EH (cell line): ENCODE measurements at places on chromosomes 5 and 9.

DNA sequence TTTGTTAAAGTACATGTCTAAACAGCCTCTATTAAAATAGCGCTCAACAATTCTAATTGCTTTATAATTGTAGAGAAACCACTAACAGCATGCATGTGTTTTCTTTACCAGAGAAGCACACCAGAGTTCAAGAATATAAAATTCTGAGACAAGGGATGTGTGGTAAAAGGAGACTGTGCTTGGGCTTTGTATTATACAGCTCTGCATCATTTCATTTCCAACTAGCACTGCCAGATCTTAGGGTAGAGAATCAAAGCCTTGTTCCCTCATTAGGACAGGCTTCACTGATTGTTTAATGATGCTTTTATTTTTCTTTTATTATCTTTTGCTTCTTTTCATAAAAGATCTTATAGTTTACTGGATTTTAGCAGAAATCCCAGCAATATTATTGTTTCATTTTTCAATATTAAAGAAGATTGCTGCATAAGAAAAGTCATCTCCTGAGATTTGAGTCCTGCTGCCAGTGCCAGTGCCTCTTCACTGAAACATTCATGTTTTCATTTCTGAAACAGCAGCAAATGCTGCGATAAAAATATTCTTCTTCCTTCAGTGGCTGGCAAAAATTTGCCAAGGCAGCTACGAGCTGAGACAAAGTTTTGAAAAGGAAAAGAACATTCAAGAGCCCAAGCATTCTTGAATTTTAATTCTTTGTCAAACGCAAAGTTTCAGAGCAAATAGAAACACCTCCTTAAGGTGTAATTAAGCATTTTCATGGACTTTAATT lies 491.0 kb upstream of the PIK3R1 start:
- DNase-seq: no peak

- DNase-seq: no peak
These were observed 39.1 kb downstream of the WHRN start for GRCh38 chr9:114465906-114466900.

- no peak for DNase-seq
These were observed 382.3 kb upstream of the CDH10 start for GRCh38 chr5:25027061-25027460.

DNA sequence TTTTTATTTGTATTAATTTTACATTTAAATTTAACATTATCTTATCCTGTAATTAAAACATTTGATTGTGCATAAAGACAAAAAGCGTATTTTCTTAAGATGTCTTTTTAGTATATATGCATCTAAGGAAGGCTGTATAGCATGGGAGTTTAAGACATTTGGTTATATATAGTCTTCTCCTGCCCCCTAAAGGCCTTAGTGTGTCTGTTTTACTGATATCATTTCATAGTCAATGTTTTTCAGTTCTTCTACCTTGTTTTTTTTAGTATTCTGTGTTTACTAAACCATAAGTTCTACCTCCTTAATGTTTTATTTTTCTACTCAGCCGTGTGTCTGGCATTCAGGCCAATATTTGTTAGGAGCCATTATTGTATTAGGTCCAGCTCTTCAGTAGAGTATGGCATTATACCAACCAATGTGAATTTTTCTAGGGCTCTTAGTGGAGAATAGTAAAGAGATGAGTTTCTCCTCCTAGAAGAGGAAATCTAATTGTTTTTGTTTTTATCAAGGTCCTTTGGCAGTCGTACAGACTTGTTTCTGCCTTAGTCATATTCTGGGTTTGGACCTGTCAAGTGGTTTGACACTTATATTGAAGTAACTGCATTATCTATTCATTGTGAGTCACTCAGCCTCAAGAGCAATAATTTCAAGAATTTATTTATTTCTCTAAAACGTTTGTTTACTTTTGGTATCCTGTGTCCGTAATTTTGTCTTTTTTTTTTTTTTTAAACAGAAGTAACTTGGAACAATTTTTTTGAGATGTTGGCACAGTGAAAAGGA lies 74.8 kb downstream of the SLF1 start:
- peak; percentile 93 for DNase-seq

GRCh38 chr5:96065685-96066385 lies 104.2 kb upstream of the ELL2 start:
- no peak for DNase-seq

DNA sequence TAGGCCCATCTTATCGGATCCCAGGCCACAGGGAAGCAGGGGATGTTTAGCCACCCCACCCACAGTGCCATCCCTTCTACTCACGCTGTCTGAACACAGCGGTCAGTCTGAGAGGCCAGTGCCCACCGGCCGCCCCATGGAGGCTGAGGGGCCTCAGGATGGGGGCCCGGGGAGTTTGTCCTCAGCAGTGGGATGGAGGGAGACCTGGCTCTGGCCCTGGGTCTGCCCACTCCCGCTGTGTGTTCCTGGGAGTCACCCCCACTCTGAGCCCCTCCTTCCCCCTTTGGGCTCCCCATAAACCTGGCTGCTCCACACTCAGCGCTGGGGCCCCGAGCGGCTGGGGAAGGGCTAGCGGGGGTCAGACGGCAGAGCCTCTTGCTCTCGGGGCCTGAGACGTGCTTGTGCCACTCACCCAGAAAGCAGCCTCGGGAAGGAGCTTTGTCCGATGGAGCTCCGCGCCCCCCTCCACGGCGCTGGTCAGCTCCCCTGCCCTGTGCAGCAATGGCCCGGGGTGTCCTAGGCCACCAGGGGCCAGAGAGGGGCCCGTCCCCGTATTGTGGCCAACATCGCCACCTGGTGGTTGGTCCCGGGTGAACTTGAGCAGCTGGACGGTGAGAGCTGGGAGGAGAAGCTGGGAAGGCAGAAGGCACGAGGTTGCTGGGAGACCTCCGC lies 10.9 kb upstream of the LAMC3 start:
- DNase-seq: peak; percentile 68

- DNase-seq: peak; percentile 69
These were observed 297.1 kb downstream of the KCTD16 start for GRCh38 chr5:144467792-144468191.

GRCh38 chr5:38600329-38601045 lies 44.0 kb upstream of the LIFR start:
- peak; percentile 40 for DNase-seq

GRCh38 chr5:148810823-148811222 lies 15.6 kb upstream of the ADRB2 start:
- DNase-seq: no peak

GRCh38 chr5:18393565-18394442 lies 759.5 kb downstream of the TAF11L14 start:
- no peak for DNase-seq

DNA sequence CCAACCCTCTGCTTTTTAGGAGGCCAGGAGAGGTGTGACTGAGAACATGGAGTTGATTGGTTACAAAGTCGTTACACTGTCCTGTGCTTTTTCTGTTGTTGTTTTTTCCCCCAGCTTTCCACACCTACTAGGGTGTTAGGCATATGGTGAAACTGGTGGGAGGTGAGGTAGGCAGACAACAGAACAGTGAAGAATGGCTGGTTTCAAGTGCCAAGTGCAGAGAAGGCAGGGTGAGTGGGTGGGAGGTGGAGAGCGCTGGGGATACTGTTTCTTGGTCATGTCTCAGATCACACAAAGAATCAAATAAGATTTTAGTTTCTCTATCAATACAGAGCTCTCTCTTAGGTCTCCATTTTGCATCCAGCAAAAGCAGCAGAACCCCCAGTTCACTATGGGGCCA lies 2.2 kb upstream of the SPTAN1 start:
- no peak for DNase-seq

GRCh38 chr5:127950707-127951391 lies 132.7 kb upstream of the SLC12A2 start:
- peak; percentile 56 for DNase-seq

GRCh38 chr5:78983601-78984438 lies 1.3 kb downstream of the ARSB start:
- peak; percentile 34 for DNase-seq

DNA sequence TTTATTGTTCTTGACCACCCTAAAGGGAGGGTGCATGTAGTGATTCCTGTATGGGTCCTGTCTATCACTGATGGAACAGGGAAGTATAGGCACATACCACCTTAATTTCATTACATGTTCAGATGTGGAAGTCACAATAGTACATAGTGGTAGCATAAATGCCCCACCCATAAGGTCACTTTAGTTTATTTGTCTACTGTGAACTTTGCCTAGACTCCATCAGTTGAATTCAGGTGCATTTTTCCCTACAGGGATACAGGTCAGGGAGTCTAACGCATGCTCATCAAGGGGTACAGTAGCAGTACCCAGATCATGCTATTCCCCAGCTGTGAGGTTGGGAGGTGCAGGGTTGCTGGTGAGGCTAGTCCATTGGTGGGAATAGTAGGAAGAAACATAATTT lies 175.0 kb downstream of the MEF2C start:
- no peak for DNase-seq

DNA sequence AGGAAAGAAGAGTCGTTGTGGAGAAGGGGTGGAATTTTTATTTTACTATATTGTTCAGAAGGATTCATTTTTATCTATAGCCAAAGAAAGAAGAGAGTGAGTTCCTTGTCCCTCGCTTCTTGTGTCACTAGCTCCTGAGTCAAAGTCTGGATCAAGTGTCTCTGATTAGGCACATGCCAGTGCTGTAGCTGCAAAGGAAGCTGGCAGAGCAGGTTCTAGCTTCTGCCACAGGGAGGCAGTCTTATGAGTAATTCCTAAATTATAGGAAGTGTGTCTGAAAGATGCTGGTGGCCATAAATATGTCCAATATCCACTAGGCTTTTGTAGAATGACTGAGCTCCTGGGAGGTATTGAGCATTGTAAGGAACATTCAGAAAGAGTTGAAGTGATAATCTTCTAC lies 84.7 kb downstream of the DOCK2 start:
- no peak for DNase-seq

- DNase-seq: no peak
These were observed 8.9 kb upstream of the ELOVL7 start for GRCh38 chr5:60852940-60853339.

GRCh38 chr9:105306351-105307140 lies 62.1 kb downstream of the SLC44A1 start:
- DNase-seq: no peak

GRCh38 chr5:161333194-161333880 lies 213.2 kb downstream of the GABRB2 start:
- no peak for DNase-seq

GRCh38 chr9:123358181-123358905 lies 2.3 kb downstream of the CRB2 start:
- DNase-seq: no peak

DNA sequence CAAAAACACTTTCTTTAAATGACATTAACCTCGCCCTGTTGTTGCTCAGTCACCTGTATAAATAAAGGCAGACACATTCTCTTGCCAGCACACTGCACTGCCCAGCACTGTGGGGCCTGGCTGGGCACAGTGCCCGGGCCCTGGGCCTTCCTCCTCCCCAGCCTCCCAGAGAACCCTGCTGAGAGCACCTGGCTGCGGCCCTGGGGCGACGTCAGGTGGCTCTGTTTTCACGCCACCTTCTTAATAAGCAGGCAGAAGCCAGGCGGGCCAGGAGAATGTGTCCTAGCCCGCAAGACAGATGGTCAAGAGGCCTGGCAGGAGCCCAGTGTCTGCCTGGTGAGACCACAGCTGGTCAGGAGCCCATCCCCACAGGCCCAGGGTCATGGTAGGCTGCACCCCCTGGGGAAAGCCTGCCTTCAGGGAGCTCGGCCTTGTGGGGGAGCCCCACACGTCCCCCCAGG lies 8.2 kb upstream of the AGPAT2 start:
- no peak for DNase-seq

DNA sequence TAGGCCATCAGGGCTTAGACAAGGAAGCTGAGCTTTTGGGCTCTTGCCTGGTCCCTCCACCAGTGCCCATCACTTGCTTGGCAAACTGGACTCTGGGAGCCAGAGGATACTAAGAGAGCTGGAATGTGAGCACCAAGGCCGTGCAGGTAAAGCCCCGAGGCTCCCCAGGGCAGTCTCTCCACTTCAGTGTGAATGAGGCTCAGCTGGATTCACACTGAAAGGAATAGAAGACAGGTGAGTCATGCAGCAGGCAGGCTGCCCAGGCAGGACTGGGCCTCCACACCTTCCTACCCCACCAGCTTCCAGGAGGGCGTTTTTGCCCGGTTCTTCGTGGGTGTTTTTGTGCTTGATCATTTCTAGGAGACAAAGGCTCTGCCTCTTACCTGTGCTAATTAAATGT lies 7.3 kb upstream of the CTSV start:
- peak; percentile 3 for DNase-seq

DNA sequence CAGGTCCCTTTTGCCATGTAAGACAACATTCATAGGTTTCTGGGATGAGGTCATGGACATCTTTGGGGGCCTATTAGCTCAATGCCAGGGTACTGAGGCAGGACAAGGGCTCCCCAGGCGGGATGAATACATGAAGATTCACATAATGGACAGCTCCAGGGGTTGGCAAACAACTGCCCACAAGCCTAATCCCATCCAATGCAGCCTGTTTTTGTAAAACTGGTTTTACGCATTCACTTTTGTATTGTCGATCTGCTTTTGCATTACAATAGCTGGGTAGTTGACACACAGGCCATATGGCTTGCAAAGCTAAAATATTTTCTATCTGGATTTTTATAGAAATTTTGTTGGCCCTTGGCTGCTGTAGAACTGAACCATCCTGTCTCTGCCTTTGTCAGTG lies 248.5 kb upstream of the PANK3 start:
- DNase-seq: no peak

DNA sequence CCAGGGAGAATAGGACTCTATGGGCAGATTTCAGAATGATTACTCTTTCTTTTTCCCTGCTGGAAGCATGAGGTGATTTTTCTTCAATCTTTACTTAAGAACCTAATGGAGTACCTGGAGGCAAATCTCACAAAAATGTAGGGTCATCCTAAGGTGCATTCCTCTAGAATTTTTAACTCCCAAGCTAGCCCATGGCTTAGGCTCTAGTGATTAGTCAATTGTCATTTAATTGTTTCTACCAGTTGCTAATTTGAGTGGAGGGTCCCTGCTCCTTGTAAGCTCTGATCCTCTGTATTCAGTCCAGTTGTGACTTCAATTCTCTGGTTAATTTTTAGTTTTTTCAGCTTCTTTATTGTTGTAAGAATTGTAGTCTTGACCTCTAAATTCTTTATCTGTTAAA lies 467.0 kb downstream of the HTR1A start:
- no peak for DNase-seq

DNA sequence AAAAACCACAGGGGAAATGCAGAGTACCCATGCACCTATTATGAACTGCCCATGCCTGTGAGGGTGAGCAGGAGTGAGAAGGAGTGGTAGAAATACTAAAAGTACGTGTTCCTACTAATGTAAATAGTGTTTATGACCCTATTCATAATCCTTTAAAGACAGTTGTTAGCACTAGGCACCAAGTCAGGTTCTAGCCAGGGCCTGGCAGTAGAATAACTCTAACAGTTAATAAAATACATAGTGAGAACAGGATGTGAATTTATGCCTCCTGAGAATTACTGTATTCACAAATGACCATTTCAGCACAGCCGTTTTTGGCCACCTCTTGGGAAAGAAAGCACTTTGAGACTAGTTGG lies 103.2 kb upstream of the TARS1 start:
- DNase-seq: no peak

- peak; percentile 80 for DNase-seq
These were observed 928 bp downstream of the HACD4 start for GRCh38 chr9:21030389-21031035.

DNA sequence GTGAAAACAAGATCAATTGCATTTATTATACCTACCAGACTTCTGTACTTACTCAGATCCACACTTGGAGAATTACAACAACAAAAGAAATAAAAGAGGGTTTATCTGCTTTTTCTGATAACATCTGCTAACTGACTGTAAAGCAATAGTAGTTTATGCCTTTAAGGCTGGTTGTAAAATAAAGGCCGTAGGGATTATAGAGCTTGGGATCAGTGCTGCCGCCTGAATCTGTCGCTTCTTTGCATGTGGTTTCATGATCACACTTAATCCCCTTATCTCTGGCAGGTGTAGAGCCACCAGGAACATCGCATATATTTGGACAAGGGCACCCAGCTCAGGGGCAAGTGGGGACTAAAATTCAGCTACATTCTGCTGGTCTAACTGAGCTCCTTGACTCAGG lies 146.7 kb downstream of the CCDC192 start:
- DNase-seq: no peak
